ENCODE measurements at places on chromosomes 2 and 18.

GRCh38 chr18:60693426-60693825 is 320.9 kb upstream of the MC4R start:
- DNase-seq, result no peak

DNA sequence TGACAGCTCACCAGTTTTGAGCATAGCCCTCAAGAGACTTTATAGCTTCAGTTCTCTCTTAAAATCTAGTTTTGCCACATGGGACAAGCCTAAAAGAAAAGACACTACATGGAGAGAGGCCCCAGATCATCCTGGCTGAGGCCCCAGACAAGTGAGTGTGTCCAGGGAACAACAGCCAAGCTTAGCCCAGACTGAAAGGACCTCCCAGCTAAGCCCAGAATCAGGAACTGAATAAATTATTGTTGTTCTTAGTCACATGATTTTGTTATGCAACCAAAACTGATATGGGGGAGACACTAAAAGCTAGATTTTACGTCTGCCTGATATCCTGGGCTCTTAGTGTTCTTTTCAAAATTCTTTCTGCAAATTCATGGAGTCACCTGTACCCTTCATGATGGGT is 29.3 kb upstream of the LBH start:
- DNase-seq, result no peak

- no peak for DNase-seq
Measured at GRCh38 chr18:47756364-47757016, 174.0 kb downstream of the SMAD2 start.

DNA sequence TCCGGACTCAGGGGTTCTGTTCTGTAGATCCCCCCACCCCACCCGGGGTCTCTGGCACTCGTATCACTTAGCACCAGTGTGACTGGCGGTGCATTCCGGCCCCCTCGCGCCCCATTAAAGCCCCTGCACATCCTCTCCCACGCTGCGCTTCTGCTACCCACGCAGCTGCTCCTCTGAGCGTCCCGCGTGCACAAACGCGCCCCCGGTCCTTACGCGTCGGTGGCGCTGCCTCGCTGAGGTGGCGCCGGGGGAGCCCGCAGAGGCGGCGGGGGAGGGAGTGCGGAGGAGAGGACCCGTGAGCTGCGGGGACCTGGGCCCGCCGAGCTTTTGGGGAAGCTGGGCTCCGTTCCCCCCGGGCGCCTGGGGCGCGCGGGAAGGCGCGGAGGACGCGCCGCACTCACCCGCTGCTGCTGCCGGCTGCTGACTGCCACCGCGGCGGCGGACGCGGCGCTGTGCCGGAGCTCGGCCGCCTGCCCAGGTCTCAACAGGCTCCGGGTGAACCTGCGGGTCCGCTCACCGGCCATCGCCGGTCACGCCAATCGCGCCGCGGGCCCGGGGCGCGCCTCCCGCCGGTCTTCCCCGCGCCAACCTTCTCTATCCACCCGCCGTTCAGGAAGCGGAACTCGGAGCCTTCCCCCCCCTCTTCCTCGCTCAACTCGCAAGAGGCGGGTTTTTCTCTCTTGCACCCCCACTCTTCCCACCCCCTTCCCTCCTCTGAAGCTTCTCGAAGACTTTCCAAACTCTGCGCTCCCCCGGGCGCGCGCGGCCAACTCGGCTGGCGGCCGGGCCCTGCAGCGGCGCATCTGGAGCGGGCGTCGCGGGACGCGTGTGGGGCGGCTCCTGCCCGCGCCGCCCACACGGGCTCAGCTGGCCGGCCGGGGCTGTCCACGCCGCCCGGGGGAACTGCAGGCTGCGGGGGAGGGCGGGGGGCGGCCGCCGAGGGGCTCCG is at the start of gene DOCK10:
Gene DOCK10 (minus strand): TSS at position 618 of the 949 bp plus-strand sequence. CDS start 94 bp downstream, at position 524.
- peak; percentile 75 for DNase-seq

DNA sequence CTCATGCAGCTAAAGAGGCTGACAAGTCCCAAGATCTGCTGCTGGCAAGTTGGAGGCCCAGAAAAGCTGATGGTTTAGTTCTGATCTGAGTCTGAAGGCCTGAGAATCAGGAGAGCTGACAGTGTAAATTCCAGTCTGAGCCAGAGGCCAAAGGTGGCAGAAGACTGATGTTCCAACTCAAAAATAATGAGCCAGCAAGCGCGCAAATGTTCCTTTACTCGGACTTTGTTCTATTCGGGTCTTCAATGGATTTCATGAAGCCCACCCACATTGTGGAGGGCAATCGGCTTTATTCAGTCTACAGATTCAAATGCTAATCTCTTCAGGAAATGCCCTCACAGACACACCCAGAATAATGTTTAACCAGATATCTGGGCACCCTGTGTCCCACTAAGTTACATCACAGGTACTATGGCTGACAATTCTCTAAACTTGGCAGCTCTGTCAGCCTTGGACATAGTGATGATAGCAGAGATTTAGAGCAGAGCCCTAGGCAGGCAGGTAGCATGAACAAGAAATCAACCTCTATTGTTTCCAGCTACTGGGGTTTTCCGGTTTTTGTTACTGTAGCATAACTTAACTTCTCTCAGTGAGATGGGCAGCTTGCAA is 318.5 kb downstream of the HRH4 start:
- no peak for DNase-seq

- DNase-seq, result no peak
Measured at GRCh38 chr18:23718243-23718720, 29.0 kb downstream of the LAMA3 start.

GRCh38 chr2:239302083-239302807 is 98.6 kb downstream of the HDAC4 start:
- no peak for DNase-seq

DNA sequence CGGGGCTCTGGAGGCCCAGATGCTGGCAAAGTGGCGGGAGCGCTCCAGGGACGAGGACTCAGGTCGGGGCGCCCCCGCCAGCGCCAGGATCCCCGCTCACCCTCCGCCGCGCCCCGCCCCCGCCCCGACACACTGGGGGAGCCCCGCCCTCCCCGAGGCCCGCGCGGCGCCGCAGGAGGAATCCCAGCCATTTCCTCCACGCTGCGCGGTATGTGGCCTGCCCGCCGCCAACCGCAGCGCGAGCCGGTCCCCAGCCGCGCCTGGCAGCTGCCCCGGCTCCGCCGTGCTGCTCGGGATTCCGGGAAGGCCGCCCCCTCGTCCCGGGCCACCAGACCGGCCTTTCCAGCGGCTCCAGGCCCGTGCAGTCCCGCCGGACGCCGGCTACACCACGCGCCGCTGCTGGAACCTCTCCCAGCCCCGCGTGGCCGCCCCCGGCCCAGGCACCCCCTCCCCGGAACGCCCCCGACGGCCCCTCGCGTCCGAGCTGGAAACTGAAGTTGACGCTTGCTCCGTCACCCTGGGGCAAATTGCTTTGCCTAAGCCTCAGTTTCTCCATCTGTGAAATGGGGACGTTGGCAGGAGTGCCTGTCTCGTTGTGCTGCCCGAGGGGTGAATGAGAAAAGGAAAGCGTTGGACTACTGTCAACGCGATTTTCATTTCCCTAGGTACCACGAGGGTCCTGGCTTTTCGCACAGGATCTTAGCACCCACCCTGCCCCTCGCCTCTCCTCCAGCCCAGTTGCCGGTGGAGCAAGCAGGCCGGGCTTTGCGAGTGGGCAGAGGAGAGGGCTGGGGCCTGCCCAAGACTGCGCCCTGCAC is 53.6 kb downstream of the PKDCC start:
- DNase-seq, result peak; percentile 82

Data from left hindlimb (tissue), 1 donor.